ENCODE measurements at places on chromosomes 7 and 10.

- DNase-seq: no peak
Measured at GRCh38 chr7:64774204-64774842, 19.9 kb upstream of the ZNF138 start.

DNA sequence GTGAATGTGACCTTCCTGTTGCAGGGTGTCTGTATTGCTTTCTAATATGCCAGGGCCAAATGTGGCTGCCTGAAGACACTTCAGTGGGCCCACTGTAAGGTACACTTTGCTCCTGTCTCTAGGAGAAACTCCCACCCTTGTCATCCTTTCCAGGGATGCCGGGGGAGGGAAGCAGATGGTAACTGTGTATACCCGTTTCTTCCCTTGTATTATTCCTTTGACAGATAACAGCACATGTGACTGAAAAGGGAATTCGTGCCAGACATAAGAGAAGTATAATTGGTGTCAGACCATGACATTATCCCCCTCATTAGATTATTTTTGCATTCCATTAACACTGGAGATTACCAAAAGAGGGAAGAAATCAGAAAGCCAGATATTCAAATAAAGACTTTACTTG, 317.7 kb downstream of the CAMK1D start:
- no peak for DNase-seq

DNA sequence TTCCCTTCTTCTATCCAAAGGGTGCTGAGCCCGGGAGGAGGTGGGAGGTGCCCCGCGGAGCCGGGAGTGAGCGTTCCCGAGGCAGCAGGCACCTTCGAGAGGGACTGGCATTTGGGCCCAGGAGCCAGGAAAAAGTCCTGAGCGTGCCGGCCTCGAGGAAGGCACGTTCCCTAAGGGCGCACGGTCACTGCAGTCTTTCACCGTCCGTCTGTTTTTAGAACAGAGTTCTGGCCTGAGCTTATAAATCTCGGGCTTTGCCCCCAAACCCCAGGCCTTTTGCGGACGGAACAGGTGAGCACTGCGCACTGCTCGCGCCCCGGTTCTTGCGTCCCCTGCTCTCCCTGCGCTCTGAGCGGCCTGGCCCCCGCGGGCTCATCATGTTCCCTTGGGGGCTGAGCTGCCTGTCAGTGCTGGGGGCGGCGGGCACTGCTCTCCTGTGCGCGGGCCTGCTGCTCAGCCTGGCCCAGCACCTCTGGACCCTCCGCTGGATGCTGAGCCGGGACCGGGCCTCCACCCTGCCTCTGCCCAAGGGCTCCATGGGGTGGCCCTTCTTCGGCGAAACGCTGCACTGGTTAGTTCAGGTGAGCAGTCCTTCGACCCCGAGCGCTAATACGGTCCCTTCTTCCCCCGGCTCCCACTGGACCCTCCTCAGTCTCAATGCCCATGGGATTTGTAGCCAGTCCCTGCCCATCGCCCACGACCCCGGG, 442 bp downstream of the CYP26C1 start:
- no peak for DNase-seq

- DNase-seq: no peak
Measured at GRCh38 chr10:46014683-46015405, 15.6 kb downstream of the NCOA4 start.

DNA sequence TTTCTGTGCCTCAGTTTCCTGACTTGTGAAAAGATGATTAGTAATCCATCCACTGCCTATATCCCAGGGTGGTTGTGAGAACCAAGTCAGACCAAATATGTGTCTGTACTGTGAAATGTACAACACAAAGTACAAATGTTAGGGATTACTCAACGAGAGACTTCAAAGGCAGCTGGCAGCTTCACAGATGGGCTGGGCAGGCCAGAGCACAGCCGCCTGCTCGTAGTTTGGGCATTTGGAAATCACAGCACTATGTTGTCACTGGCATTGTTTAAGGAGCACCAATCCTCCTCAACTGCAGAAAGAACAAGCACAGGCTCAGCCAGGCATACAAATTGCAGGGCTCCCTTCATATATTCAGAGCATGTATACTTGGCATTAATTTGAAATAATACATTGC, 64.5 kb upstream of the C10orf90 start:
- DNase-seq: no peak

GRCh38 chr10:124935946-124936345, 6.0 kb upstream of the ZRANB1 start:
- no peak for DNase-seq

GRCh38 chr10:422675-423074, 266.8 kb downstream of the DIP2C start:
- DNase-seq: no peak

- no peak for DNase-seq
Measured at GRCh38 chr7:129338450-129338849, 95.8 kb upstream of the STRIP2 start.

GRCh38 chr10:88256013-88256680, 327.0 kb downstream of the RNLS start:
- no peak for DNase-seq

- no peak for DNase-seq
Measured at GRCh38 chr10:5556576-5556975, 31.8 kb downstream of the CALML3 start.

GRCh38 chr10:84676536-84676935, 348.1 kb downstream of the CCSER2 start:
- no peak for DNase-seq

DNA sequence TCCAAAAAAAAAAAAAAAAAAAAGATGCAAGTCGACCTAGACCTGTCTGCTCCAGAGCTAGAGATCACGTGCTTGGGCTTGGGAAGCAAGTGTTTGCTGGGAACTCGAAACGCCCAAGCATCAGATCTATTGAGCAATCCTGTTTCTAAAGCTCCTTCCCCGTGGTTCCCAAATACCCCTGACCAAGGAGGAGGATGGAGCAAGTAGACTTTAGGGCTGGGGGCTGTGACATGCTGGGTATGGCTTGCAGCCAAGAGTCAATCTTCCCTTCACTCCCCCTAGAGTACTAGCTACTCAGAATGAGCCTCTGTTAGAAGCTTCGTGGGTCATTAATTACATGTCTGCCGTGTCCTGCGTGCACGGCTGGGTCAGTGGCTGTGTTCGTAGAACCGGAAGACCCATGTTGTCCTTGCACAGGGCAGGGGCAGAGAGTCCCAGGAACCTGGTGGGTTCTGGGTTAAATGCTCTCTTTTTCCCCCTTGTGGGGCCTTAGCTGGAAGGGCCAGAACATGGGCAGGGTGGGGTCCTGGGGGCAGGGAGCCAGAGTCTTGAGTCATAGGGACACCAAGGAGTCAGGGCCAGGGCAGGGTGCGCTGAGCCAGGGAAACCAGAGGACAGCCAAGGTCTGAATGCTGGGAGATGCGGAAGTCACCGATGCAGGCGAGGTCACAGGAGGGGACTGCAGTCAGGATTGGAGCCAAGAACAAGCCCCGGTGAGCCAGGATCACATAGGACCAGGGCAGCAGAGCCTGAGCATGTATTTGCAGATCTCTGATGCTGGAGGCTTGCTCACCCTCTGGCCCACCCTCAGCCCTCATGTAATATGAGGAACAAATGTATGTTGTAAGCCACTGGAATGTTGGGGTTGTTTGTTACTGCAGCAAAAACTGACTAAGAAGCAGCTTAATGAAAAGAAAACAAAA, 34.6 kb upstream of the TPST1 start:
- DNase-seq: no peak

DNA sequence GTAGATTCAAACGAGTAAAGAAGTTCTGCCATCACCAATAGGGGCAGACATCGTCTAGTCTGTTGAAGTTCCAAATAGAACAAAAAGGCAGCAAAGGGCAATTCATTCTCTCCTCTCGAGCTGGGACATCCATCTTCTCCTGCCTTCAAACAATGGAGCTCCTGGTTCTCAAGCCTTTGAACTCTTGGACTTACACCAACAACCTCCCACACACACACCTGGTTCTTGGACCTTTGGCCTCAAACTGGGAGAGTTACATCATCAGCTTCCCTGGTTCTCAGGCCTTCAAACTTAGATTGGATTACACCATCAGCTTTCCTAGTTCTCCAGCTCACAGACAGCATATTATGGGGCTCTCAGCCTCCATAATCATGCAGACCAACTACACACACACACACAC, 9.8 kb upstream of the GIMAP5 start:
- DNase-seq: no peak

GRCh38 chr10:70981171-70981836, 92.9 kb upstream of the PCBD1 start:
- no peak for DNase-seq

DNA sequence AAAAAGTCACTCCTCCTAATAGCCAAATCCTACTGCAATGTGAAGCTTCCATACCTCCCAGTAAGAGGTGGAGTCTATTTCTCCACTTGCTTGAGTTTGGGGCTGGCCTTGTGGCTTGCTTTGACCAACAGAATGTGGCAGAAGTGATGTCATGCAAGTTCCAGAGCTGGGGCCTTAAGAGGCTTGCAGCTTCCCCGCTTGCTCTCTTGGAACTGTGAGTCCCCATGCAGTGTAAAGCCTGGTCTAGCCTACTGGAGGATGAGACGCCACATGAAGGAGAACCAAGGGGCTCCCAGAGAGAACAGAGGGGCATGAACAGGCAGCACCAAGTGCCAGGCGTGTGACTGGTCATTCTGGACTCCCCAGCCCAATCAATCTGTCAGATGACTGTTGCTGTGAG, 58.6 kb upstream of the OPALIN start:
- no peak for DNase-seq

DNA sequence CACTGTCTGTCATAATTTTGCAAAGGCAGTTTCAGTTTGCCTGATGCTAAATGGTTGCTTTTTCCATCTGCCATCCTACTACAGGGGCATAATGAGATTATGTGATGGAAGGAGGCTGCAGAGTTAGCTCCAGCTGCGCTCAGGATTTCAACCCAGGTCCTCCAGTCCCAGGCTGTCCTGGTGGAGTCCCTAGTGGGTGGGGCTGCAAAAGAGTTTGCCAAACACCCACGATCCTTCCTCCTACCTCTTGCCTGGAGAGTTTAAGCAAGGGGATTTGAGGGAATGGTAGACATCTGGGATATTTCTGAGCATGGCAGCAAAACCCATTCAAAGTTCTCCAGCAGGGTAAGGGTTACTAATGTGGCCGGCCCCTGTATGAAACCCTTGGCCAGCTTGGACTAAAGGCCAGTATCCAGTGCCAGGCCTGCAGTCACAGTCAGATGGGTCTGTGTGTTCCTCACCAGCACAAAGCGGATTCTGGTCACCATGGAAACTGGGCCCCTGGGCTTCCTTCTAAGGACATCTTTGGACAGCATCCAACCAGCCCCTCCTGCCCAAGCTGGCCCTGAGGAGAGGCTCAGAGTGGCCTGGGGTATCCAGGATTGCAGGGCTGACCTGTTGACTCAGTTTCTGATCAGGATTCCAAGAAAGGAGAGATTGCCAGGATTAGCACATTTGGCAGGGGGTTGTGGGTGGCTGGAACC, 42.7 kb upstream of the CHST3 start:
- no peak for DNase-seq

DNA sequence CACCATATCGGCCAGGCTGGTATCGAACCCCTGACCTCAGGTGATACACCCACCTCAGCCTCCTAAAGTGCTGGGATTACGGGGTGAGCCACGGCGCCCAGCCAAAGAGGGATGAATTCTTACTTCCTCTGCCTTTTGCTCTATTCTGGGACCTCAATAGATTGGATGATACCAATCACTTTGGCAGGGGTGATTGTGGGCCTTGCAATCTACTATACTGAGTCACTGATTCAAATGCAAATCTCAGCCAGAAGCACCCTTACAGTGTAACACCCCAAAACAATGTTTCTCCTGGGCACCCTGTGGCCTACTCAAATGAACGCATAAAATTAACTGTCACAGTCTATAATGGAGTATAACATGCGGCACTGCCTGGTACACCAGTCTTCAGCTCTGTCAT, 596.7 kb upstream of the LRRTM3 start:
- no peak for DNase-seq

GRCh38 chr7:108627476-108628051, 57.9 kb downstream of the DNAJB9 start:
- no peak for DNase-seq

GRCh38 chr7:18698258-18698734, 202.7 kb downstream of the HDAC9 start:
- DNase-seq: no peak

DNA sequence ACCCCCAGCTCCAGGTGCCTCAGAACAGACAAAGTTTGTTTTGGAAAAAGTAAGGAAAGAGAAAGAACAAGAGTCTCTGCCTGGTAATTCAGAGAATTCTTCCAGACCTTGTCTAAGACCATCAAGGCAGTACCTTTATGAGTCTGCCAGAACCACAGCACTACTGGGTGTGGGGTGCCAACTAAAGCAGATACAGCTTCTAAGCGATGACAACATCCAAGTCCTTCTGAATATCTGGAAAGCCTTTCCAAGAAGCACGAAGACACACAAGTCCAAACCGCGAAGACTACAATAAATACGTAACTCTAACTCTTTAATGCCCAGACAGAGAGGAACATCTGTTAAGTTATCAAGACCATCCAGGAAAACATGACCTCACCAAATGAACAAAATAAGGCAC, 94.3 kb downstream of the SIRT1 start:
- no peak for DNase-seq

DNA sequence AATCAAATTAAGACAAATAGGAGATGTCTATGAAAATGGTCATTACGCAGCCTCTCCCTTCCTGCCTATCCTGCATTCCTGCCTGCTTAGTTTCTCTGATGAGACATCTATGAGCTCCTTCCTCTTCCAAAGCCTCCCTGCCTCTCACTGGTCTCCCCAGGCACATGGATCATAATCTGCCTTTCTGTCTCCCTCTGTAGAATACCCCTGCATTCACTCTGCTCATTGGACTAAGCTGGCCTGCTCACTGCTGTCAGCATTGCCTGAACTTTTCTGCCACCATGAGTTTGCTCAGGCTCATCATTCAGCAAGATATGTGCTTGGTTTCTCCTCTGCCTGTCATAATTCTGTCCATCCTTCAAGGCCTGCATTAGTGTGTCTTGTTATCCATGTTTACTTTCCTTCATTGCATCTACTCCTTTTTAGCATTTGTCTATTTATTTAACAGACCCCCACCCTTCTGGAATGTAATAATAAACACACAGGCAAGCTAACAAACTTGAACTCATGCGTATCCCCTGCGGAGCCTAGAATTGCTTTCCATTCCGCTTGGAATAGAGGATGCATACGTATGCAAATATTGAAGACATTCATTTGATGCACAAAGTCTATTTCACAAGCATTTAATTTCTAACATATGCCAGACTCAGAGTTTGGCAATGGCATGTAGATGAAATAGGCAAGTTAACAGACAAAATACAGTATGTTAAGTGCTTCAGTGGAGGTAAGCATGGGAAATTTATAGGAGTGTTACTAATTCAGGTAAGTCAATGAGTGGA, 88.3 kb downstream of the PTPRZ1 start:
- DNase-seq: no peak

- no peak for DNase-seq
Measured at GRCh38 chr10:132615341-132616169, 78.0 kb downstream of the INPP5A start.

- DNase-seq: no peak
Measured at GRCh38 chr10:91705948-91706670, 73.2 kb upstream of the PPP1R3C start.

GRCh38 chr10:63114031-63114814, 18.9 kb upstream of the NRBF2 start:
- no peak for DNase-seq

DNA sequence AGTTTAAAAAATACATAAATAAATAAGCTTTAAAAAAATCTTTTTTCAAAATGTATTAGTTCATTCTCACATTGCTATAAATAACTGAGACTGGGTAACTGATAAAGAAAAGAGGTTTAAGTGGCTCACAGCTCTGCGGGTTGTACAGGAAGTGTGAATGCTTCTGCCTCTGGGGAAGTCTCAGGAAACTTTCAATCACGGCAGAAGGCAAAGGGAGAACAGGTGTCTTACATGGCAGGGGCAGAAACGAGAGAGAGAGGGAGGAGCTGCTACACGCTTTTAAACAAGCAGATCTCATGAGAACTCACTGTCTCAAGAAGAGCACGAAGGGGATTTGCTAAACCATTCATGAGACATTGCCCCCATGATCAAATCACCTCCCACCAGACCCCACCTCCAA, 114.6 kb downstream of the DNAJC1 start:
- no peak for DNase-seq
